ENCODE measurements at places on chromosomes 4 and X. TPM values are rescaled to one million over a fixed set of nuclear protein-coding genes. Genes with fewer than 3 reads are reported as not detected.
A peak's percentile ranks its signal among the peaks of the same experiment; 100 is the strongest.

DNA sequence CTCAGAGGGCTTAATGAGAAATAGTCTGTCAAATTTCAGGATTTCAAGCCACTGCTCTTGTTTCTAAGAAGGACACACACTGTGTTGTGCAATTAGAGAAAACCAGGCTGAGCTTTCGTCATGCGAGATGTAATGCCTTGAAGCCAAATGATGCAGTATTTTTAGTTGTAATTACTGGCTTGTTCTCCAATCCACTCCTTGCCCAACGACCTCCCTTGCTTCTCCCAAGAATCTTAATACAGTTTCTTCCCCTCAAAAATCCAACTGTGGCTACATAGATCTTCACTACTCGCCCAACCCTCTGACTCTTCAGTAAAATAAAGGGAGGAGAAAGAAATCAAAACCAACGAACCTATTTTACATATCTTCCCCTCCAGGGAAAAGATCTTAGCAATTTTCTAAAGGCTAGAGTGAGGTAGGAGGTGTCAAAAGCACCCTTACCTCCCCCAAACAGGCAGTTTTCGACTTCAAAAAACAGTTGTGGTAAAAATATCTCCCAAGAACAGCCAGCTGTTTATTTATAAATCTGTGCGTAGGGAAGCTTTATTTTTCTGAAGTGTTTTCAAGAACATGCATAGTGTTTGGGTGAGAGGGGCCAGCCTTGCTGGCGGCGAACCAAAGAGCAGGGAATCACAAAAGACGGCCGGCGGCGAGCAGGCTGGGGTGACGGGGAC lies 68.7 kb downstream of the MGST2 start:
- no peaks in the 10 kb centered on the region for H3K27me3 ChIP-seq
- peak overlapping the region; percentile 68 for H3K4me3 ChIP-seq
- H3K4me1 ChIP-seq: peaks cover 21% of the 10 kb centered on the region
- DNase-seq: peak; percentile 46

The JADE1 gene
- 14.2 TPM for total RNA-seq

GRCh38 chrX:110748256-110748806 lies 47.3 kb downstream of the CHRDL1 start:
- H3K4me3 ChIP-seq: no peak overlapping the region
- DNase-seq: no peak
- no peaks in the 10 kb centered on the region for H3K4me1 ChIP-seq
- H3K27me3 ChIP-seq: peaks cover 7% of the 10 kb centered on the region

DNA sequence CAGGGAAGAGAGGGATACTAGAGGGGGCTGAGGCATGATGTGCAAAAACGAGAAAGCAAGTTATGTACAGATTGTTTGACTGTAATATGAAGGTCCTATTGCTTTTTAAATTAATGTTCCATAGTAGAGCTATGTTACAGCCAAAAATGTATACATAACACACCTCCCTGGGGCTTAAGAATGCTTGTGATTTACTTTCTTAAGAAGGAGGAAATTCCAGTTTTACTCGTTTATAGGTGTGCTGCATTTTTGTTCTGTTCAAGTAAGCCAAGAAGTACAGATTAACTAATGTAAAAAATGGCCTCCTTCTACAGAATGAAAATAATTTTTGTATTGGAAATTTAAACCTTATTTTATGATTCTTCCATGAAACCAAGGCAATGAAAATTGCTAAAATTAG lies 614.4 kb upstream of the NR3C2 start:
- no peaks in the 10 kb centered on the region for H3K4me1 ChIP-seq
- H3K27me3 ChIP-seq: no peaks in the 10 kb centered on the region
- no peak overlapping the region for H3K27ac ChIP-seq
- no peak overlapping the region for H3K4me3 ChIP-seq
- DNase-seq: no peak

The UGT2B11 gene
- total RNA-seq: not detected

The UGT2A1 gene
- not detected for total RNA-seq

GRCh38 chr4:174717828-174718227 lies 111.2 kb downstream of the GLRA3 start:
- no peaks in the 10 kb centered on the region for H3K36me3 ChIP-seq
- peak overlapping the region; percentile 29 for H3K27ac ChIP-seq
- DNase-seq: no peak
- no peak overlapping the region for H3K4me3 ChIP-seq
- H3K27me3 ChIP-seq: no peaks in the 10 kb centered on the region
- H3K4me1 ChIP-seq: peaks cover 3% of the 10 kb centered on the region

GRCh38 chr4:5409972-5410618 lies 298.3 kb downstream of the EVC2 start:
- DNase-seq: no peak
- no peak overlapping the region for H3K4me3 ChIP-seq
- no peak overlapping the region for H3K27ac ChIP-seq
- H3K27me3 ChIP-seq: no peaks in the 10 kb centered on the region
- H3K4me1 ChIP-seq: no peaks in the 10 kb centered on the region

DNA sequence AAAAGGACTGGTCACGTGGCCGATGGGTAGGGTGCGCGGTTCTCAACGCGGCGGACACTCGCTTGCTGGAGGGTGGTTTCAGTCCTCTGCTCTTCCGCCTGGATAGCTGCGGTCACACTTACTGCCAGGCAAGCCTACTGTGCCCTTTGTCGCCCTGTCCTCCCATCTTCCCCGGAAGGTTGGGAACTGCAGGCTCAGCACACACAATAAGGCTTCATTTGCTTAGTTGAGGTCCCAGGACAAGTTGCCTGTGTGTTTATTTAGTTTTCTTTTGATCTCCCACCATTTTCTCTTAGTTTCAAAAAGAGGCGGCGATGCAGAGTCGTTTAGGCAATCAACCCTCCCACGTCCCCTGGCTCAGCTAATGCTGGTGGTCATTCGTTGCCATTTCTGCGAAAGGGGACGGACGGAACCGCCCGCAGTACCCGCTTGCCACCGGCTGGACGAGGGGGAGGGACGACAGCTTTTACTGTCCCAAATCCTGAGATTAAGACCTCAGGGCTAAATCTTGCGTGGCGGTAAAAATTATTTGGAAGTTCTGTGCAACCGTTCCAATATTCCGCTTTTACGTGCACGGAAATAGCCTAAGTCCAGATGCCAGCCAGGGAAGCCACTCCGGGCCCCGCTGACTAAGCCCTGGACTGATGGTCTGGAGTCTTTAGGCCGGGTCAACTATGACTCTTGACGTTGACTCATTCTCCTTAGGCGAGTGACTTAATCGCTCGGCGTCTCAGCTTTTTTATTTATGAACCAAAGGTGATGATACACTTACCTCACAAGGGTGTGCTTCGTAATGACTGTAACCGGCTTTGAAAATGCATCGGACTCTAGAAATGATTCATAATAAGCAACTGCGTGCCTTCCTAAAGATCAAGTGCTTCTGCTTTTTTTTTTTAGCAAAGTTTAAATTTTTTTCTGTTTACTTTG lies 671 bp upstream of the EIF4E start:
- no peaks in the 10 kb centered on the region for H3K27me3 ChIP-seq
- peak overlapping the region; percentile 98 for H3K27ac ChIP-seq
- H3K4me3 ChIP-seq: peak overlapping the region; percentile 95
- H3K4me1 ChIP-seq: peaks cover 32% of the 10 kb centered on the region
- H3K36me3 ChIP-seq: no peaks in the 10 kb centered on the region

- H3K27me3 ChIP-seq: no peaks in the 10 kb centered on the region
- DNase-seq: no peak
- no peaks in the 10 kb centered on the region for H3K36me3 ChIP-seq
- H3K27ac ChIP-seq: no peak overlapping the region
Measured at GRCh38 chr4:130359542-130359941, 1263.6 kb downstream of the C4orf33 start.

GRCh38 chr4:98656886-98657285 lies 1.5 kb downstream of the TSPAN5 start:
- H3K27me3 ChIP-seq: no peaks in the 10 kb centered on the region
- H3K27ac ChIP-seq: no peak overlapping the region
- no peaks in the 10 kb centered on the region for H3K36me3 ChIP-seq
- peaks cover 28% of the 10 kb centered on the region for H3K4me1 ChIP-seq

The GAGE2A gene
- total RNA-seq: not detected

The ARAF gene
- 93.3 TPM for total RNA-seq

GRCh38 chr4:68183417-68183816 lies 53.7 kb upstream of the TMPRSS11F start:
- H3K27ac ChIP-seq: no peak overlapping the region
- no peaks in the 10 kb centered on the region for H3K36me3 ChIP-seq
- no peak overlapping the region for H3K4me3 ChIP-seq
- DNase-seq: no peak
- H3K4me1 ChIP-seq: no peaks in the 10 kb centered on the region
- no peaks in the 10 kb centered on the region for H3K27me3 ChIP-seq

- H3K36me3 ChIP-seq: no peaks in the 10 kb centered on the region
- peak overlapping the region; percentile 9 for H3K27ac ChIP-seq
- no peak overlapping the region for H3K4me3 ChIP-seq
- peaks cover 6% of the 10 kb centered on the region for H3K4me1 ChIP-seq
- no peaks in the 10 kb centered on the region for H3K27me3 ChIP-seq
- peak; percentile 38 for DNase-seq
Measured at GRCh38 chr4:85807247-85807950, 332.4 kb downstream of the ARHGAP24 start.

Data from gastrocnemius medialis (tissue), 4 donors.